Activated CD4-positive, alpha-beta T cell treated with anti-CD3 and anti-CD28 coated beads, Interleukin-2, amount 50 U/mL, for 16 hours (primary cell): ENCODE measurements at places on chromosomes 7 and 10.

DNA sequence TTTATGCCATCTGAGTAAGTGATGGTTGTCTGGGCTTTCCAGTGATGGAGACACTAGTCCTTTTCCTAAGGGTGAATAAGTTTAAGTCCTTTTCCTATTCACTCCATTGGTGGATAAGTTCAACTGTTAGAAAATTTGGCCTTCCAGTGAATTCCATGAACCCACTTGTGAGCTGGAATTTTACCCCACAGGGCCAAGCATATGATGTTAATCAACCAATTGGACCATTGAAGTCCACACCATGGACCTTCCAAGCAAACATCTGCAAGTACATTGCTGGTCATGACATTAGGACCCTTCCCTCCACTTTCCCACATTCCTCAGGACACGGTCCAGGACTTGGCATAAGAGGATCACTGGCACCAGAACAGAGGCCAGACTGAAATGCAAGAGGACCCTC, 381.4 kb downstream of the RPS24 start:
- DNase-seq = no peak

DNA sequence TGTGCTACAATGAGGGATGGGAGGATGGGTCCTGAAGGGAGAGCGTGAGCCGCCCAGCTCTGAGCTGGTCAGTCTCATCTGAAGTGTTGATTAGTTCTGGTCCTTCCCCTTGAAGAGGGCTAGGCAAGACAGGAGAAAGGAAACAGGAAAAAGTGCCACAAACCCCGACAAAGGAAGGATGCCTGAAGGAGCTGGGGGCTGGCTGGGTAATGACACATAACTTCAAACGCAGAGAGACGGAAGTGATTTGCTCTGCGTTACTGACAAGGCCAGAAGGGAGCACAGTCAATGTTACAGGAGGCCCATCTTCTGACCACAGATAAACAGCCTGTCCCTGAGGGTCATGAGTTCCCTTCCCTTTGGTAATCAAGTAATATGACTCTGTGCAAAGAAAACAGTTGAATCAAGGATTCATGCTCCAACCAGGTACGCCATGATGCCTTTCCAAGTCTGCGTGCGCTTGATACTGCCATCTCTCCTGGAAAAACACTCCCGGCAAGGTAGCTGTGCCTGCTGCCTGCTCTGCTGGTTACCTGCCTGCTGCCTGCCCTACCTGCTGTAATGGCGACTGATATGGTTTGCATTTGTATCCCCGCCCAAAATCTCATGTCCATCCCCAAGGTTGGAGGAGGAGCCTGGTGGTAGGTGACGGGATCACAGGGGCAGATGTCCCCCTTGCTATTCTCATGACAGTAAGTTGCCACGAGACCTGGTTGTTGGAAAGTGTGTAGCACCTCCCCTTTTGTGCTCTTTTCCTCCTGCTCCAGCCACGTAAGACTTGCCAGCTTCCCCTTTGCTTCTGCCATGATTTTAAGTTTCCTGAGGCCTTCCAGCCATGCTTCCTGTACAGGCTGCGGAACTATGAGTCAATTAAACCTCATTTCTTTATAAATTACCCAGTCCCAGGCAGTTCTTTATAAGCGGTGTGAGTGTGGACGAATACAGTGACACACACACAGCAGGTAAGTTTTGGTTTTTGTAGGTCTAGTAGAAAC, 57.9 kb downstream of the GRB10 start:
- DNase-seq = no peak

GRCh38 chr7:1053816-1054370, 9.5 kb downstream of the GPR146 start:
- DNase-seq = no peak

DNA sequence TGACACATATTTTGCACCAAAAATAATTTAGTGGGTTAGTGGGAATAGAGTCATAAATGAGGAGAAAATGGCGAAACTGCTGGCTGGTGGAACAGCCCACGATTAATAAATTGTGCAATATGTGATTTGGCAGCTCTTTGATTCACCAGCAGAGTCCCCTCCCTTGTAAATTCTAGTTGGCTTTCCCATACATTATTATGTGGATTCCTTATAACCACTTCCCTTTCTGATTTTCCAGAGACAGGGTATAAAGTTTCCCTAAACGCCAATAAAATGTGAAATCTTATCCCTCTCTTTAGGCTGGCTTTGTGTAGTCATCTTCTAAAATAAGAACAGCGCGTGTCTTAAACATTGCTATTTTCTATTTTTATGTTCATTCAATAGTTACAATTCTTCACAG, 149.4 kb upstream of the FERD3L start:
- no peak for DNase-seq

DNA sequence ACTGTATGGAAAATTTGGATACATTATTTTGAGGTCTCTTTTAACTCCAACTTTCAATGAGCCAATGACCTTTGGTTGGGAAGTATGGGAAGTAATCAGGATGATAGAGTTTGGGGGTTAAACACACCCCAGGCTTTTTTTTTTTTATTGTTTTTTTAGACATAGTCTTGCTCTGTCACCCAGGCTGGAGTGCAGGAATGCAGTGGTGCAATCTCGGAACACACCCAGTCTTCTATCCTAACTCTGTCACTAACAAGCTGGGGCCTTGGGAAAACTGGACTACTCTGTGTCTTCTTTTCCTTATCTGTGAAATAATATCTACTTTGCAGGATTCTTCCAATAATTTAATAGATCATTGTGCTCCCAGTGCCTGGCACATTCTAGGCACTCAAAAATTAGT, 37.6 kb upstream of the AGBL3 start:
- no peak for DNase-seq

- DNase-seq = no peak
Observed at GRCh38 chr10:49382826-49383225, 13.1 kb downstream of the DRGX start.

DNA sequence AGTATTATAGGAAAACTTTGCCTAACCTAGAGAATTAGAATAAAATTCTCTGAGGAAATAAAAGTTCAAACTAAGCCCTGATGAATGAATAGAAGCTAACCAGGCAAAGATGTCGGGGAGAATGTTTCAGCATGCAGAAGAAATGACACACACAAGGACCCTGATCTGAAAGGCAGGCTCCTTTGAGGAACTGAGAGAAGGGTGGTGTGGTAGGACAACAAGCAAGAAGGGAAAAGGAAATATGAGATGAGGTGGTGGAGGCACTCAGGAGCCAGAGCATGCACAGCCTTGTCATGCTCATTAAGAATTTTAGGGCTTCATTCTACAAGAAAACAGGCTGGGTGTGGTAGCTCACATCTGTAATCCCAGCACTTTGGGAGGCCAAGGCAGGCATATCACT, 90.6 kb downstream of the ARHGAP12 start:
- no peak for DNase-seq

DNA sequence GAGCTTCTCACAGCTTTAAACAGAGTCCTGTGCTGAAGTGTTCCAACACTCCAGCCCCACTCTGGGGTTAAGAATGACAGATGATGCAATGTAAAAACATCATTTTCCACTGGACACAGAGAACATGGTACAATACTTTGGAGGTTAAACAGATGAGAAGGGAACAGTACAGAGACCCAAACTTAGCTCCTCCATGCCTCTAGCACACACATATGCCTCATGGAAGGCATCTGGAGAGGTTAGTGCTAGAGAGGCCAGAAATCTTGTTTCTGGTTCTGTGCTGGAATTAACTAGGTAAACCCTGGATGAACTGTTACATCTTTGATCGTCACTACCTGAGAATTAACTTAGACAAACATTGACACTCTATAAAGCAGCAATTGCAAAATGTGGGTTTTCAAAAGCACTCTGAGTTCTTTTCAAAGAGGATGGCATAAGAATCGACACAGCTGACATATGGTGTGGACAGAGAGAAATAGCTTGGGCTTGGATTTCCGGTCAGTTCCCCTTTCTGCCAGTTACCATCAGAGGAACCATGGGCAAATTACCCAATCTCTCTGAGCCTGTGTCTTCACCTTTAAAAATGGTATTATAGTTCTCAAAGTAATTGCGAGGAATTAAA, 81.9 kb downstream of the KCNMA1 start:
- no peak for DNase-seq

- DNase-seq = peak; percentile 50
Observed at GRCh38 chr10:106711313-106711906, 453.1 kb downstream of the SORCS1 start.

DNA sequence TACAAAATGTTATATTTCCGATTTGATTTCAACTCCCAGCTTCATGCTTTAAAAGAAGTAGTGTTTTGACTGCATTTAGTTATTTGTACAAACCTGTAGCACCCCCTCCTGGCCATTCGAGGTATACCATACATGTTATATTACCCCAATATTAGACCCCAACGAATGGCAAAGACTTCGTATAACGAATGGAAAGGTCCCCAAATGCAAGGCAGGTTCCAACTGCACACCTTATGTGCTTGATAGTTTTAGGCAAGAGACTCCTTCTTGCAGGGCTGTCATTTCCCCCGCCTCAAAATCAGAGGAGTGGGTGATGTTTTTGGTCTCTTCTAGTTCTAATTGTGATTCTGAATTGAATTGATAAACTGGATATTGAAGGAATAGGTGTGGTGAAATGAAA, 101.1 kb upstream of the TARP start:
- peak; percentile 53 for DNase-seq

DNA sequence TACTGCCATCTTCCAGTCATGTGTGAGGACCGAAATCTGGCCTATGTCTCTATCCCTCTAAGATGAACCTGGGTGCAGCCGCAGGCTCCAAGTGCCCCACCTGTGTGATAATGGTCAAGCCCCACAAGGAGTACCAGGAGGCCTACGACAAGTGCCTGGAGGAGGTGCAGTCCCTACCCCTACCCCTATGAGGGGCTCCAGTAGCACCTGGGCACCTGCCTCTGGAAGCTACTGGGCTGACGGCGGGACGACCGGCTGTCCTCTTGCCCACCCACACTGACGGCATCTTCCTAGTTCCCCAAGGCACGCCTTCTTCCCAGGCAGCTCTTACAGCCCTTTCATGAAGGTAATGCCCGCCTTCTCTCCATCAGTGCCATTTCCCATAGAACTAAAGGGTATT, 47.4 kb downstream of the HOXA1 start:
- no peak for DNase-seq

DNA sequence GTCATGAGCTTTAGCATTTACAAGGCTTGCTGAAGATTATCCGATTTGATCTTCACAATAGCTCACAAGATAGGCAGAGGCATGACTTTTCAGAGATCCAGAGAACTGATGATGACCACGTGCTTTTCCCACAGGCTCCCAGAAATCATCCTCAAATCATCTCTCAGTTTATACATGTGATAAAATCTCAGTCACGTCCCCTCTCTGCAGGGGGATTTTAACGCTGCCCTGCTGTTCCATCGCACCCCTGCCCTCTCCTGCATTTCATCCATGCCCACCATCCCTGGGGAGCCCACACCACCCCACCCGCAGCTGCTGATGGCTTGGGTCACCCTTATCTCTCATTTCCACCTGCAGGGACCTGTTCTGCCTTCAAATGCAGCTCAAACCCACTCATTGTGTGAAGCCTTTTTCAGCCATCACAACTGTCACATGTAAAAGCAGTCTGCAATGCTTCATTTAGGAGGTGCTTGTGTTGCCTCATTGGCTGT, 141.8 kb downstream of the DIP2C start:
- DNase-seq = no peak

DNA sequence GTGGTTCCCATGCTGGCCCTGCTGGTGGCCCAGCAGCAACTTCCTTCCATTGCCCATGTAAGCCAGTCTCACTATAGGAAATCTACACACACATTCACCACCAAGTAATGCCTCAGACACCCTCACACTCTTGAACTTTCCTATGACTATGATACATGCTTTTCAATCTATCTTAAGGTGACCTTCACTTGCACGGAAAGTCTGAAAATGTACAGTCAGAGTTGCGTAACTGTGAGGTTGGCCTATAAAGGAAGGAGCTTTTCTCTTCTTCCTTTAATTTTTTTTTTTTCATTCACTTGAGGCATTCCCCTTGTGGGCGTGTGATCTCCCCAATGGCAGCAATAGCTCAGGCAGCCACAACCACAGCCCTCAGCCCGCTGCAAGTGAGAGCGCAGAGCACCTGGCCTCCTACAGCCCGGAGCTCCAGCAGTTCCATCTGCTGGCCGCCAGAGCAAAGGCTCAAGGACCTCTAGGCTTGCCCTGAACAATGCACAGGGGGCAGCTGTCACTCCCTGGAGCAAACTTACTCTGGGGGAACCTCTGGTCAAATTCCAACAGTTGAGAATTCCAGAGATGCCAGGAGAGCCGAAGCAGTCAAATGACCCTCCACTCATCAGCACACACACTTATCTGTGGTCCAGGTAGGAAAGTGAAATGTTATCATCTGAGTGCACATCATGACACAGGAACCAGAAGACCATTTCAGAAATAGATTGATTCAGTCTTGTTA, 123.1 kb upstream of the ADO start:
- DNase-seq = peak; percentile 79

DNA sequence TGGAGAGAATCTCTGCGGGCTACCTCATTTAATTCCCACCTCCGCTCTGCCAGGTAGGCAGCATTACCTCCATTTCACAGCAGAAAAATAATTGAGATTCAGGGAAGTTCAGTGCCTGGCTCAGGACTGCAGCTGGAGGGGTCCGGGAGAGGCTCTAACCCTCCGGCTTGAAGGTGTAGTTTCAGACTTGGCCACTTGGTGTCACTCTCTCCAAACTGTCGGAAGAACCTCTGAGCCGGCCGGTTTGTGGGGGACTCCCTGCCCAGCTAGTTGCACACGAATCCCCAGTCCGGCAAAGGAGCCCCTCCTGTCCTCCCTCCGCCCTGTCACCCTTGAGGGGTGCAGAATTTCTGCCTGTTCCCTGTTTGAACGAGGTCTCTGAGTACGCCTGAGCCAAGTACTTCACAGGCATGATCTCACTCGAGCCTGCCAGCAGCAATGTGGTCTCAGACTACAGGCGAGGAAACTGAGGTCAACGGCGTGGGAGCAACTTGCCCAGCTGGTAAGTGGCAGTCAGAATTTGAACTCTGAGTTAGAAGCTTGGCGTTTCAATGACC, 144.7 kb upstream of the ZNF716 start:
- no peak for DNase-seq

DNA sequence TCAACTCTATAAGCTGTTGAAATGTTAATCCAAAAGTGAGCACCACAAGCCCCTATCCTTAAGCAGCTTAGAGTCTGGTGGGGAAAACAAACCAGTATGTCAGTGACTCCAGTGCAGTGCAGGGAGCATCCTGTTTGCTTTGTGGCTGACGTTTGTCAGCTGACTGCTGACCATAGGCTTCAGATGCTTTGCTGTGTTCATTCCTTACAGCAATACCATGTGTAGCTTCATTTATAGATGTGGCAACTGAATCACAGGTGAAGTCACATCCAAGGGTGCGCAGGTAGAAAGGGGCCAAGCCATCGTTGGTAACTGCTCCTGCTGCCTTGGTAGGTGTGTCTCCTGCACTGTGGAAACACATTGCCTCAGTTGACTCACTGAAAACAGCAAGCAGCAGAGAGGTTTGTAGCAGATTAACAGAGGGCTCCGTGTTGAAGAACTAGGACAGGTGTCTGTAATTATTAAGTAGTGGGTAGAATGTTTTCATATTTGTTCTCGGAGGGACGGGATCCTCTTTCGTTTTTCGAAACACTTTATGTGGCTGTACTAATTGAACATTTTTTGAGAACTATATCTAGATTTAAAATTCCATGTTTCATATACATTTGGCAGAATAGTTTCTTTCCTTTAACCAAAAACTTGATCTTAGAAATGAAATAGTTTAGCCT, 2.0 kb downstream of the INSIG1 start:
- peak; percentile 44 for DNase-seq

- DNase-seq = no peak
Observed at GRCh38 chr7:88167223-88167622, 52.6 kb downstream of the SRI start.
